ENCODE measurements at places on chromosomes 2 and 18. TPM values are rescaled to one million over a fixed set of nuclear protein-coding genes. Genes with fewer than 3 reads are reported as not detected.

DNA sequence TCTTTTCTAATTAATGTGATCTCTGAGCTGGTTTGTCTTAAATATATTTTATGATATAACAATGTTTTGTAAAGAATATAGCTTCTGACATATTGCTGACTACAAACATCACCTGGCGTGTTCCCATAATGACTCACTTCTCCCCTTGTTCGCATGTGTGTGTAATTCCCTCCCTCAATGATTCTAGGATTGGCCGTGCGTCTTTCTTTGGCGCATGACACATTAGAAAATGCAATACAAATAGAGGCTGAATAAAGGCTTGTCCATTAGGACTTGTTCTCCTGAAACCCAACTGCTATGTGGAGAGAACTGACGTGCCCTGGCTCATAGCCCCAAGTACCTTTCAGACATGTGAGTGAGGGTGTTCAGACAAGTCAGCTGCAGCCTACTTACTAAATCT lies 159.7 kb upstream of the CDH20 start:
- no peak for DNase-seq

DNA sequence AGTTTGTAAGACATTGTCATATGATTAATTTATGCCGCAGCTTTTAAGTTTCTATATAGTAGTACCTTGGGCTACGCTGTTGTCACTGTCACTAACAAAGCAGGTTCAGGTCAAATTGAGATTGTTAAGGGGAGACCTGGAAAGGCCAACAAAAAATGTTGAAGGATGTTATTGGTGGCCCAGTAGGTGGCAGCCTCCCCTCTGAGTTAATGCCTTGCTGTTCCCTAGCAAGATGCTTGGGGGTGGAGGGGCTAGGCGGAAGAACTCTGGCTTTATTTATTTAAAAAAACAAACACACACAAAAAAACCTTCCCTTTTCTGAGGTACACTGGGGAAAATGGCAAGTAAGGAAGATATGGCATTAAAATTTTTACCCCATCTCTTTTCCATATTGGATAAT lies 128.3 kb upstream of the ATP5MC3 start:
- DNase-seq, result no peak

- no peak for DNase-seq
Measured at GRCh38 chr18:63062246-63062645, 257.3 kb downstream of the BCL2 start.

VIL1 gene
- total RNA-seq, result not detected

ZBTB7C gene
- total RNA-seq, result 2.6 TPM

ERICH2 gene
- total RNA-seq, result 0.94 TPM
